ENCODE measurements at places on chromosomes 1 and 21.

DNA sequence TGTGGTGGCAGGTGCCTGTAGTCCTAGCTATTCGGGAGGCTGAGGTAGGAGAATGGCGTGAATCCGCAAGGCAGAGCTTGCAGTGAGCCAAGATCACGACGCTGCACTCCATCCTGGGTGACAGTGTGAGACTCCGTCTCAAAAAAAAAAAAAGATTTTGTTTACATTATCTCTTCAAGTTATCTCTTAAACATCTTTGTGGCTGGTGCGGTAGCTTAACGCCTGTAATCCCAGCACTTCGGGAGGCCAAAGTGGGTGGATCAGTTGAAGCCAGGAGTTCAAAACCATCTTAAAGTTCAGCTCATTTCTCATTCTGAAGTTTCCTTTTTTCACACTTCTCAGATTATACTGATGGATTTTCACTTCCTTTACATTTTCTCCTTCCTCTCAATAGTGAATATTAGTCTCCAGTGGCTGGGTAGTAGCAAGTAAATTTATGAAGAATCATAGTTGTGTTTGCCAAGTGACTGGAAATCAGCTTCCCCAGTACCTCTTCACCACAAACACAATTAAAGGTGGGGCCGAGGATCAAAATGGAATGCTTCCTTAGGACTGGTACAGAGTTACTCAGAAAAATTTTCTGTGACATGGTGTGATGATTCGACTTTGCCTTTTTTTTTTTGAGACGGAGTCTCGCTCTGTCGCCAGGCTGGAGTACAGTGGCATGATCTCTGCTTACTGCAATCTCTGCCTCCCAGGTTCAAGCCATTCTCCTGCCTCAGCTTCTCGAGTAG lies 13.8 kb downstream of the PIP5K1A start:
- DNase-seq: no peak

GRCh38 chr1:168608796-168609715 lies 32.7 kb downstream of the XCL1 start:
- DNase-seq: no peak

- peak; percentile 54 for DNase-seq
Measured at GRCh38 chr1:117656202-117656641, 50.4 kb downstream of the TENT5C start.

DNA sequence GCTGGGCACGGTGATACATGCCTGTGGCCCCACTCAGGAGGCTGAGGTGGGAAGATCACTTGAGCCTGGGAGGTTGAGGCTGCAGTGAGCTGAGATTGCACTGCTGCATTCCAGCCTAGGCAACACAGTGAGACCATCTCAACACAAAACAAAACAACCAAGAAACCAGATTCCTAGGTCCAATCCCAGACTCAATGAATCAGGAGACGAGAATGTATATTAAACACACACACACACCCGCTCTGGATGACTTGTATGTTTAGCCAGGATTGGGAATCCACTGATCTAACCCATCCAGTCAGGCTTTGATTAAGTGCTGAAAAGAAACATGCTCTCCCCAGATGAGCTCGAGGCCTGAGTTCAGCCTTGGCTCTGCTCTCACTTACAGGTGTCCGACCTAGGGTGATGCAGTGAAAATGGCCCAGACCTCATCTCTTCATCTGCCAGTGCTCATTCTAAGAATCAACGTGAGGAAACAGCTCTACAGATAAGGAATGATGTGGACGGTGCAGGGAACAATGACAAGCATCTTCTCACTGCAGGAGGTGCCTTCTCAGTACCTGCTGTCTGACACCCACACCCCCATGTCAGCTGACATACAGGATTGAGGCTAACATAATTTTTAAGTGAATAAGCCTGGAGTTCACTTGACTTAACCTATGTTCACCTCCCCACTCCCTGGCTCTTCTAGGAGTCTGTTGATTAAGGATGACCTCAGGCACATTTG lies 15.3 kb upstream of the SRSF4 start:
- no peak for DNase-seq

GRCh38 chr1:239123260-239123659 lies 263.1 kb upstream of the CHRM3 start:
- DNase-seq: no peak

GRCh38 chr1:90721210-90722194 lies 4.4 kb upstream of the BARHL2 start:
- DNase-seq: no peak

DNA sequence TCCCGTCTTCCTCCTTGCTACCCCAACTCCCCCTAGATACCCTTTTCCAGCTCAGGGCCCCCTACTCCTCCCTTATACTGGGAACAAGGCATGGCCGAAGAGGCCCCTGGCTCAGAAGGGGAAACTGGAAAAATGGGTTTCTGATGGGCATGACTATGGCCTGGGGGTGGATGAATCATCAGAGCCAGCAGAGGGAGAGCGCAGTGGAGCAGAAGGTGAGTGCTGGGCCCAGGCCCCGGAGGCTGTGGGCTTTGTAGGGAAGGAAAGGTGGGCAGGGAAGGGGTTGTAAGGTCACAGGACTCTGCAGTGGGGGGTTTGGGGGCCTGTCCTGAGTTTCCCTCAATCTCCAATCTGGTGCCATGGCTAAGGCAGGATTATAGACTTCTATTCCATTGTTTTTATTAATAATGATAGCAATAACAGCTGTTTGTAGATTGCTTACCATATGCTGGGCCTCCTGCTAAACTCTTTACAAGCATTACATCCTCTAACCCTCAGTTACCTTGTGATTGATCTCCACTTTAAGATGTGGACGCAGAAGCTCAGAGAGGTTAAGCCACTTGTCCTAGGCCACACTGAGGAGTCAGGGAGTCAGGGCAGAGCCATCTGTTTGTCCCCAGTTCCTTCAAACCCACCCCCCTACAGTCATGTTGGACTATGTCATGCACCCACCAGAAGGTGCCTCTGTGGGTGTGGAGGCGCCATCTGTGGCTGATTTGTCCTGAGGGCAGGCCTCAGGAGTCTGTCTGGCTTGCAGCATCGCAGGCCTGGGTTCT lies 36.2 kb upstream of the ZNF362 start:
- DNase-seq: no peak

All from stimulated activated CD4-positive, alpha-beta T cell treated with anti-CD3 and anti-CD28 coated beads, Interleukin-4, amount 100 ng/mL, for 48 hours (primary cell).